ENCODE measurements at places on chromosomes 6 and 20. TPM values are rescaled to one million over a fixed set of nuclear protein-coding genes. Genes with fewer than 3 reads are reported as not detected.

Gene RAMACL
- total RNA-seq: 4.9 TPM

- no peak for DNase-seq
Measured at GRCh38 chr6:55046869-55047422, 127.4 kb upstream of the HCRTR2 start.

GRCh38 chr6:89353702-89354392 is 1.3 kb upstream of the UBE2J1 start:
- DNase-seq: no peak

DNA sequence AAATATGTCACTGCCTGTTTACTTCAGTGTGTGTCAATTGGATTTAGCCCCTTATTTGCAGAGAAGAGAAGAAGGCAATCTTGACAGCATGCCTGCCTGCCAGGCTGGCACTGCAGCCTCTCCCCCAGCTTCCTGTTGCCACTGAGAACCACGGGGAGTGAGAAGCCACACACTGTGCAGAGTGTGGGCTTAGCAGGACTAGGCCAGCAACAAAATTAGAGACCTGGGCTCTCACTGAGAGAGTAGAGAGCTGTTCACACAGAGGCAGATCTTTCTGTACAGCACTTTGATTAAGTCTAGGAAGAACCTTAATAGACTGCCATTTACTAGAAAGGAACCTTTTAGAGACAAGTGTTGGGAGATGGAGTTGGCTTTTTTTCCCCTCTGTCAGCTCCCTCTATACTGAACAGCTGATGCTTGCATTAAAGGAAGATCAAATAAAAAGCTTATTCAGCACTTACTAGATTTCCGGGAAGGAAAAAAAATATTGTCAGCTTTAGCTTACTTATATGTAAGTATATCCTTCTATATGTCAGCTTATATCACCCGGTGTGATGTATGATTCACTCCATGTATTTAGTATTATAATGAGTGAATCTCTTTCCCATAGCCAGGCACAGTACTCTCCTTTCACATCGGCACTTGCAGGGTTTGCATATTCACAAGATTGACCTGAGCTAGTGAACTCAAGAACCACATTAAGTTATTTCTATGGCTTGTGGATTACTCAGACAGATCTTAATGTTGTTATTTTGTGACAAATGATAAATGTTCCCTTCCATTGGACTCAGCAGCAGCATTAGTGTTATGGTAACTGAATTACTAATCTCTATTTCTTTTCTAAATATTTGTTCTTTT is 851.0 kb upstream of the EPHA7 start:
- DNase-seq: no peak

Gene B3GAT2
- total RNA-seq: 0.08 TPM

DNA sequence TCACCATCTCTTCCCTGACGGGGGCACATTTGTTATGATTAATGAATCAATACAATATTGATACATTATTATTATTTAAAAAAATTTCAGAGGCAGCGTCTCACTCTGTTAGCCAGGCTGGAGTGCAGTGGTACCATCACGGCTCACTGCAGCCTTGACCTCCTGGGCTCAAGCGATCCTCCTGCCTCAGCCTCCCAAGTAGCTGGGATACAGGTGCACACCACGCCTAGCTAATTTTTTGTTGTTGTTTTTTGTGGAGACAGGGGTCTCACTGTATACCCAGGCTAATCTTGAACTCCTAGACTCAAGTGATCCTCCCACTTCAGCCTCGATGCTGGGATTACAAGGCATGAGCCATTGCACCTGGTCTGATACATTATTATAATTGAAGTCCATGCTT is 4.9 kb upstream of the SRC start:
- DNase-seq: no peak

- DNase-seq: no peak
Measured at GRCh38 chr6:169093066-169093723, 160.5 kb downstream of the THBS2 start.

DNA sequence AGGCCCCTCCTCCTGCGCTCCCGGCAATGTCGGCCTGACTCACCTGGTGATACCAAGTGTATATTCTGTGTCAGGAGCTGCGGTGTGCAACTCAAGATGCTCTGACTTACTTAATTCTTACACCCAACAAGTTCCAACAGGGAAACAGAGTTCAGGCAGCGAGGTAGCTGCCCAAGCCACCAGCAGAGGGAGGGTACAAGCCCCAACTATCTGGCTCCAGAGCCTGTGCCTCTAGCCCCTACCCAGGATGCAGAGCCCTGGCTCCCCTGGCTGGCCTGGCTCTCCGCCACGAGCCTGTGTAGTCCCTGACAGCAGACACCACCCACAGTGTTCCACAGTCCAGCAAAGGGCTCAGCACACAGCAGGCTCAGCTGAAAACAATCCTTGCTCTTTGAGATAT is 34.9 kb downstream of the C20orf203 start:
- no peak for DNase-seq

GRCh38 chr20:41344477-41344876 is 3.9 kb downstream of the LPIN3 start:
- no peak for DNase-seq

Gene ERMARD
- total RNA-seq: 24.8 TPM

GRCh38 chr20:38790200-38791053 is 15.1 kb upstream of the PPP1R16B start:
- peak; percentile 32 for DNase-seq

- no peak for DNase-seq
Measured at GRCh38 chr6:41656002-41656691, 17.9 kb downstream of the MDFI start.

Gene GRM4
- 2.6 TPM for total RNA-seq

DNA sequence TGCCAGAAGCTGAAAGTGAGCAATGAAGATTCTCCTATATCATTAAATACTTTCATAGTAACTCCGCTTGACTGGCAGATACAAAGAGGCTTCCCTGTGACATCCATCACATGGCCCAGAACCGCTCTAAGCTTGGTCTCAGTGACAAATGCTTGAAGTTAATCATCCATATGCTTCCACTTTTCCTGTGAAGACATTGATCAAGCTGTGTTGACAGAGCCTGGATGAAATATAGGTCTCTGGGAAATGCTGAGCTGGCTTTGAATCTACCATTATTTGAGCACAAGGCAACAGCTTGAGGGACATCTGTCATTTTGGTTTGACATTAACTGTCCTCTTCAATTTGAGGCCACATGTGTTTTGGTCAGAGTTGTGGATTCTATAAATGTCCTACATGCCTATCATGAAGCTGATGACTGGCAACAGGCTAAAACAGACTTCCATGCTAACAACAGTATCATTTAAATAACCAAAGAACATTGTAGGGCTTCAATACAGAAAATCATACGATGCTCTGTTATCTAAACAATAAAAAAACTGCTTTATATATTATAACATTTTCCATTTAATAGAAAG is 402.2 kb upstream of the IRAK1BP1 start:
- DNase-seq: no peak

DNA sequence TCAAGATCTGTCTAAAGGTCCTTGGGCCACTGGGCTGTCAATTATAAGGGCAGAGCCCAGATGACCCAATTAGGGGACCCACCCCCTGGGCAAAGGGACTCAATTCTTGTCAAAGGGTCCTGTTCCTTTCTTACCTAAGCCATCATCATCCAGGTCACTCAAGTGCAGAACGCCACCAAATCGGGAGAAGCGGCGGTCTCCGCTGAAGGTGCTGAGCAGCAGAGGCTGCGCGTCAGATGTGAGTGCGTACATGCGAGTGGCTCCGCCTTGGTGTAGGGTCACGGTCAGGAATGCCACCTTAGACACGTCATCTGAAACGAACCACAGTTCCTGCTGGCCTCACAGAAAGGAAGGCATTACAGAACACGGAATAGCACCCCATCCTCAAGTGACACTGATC is 34.2 kb downstream of the MRS2 start:
- DNase-seq: no peak

- no peak for DNase-seq
Measured at GRCh38 chr20:32237419-32237818, 29.7 kb downstream of the POFUT1 start.

DNA sequence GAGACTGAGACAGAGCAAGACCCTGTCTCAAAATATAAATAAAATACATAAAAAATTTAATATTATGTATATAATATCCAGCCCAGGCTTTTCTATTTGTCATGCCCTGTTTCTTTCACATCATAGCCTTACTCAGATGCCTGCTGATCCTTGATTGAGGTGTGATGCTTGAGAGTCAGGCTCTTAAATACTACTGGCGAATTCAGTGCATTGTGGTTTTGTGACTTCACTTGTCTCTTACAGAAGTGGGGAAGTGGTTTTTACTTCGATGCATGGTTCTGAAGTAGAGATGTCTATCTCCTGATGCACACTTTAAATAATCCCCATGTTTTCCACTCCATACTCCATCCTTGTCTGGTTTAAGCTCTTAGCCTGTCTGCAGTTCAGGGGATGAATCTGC is 29.1 kb downstream of the ASXL1 start:
- DNase-seq: no peak

- no peak for DNase-seq
Measured at GRCh38 chr6:21180155-21180554, 413.4 kb upstream of the SOX4 start.

GRCh38 chr6:11236076-11236750 is 3.7 kb upstream of the NEDD9 start:
- no peak for DNase-seq

- DNase-seq: no peak
Measured at GRCh38 chr6:142932889-142933288, 12.1 kb downstream of the HIVEP2 start.

Gene GPX5
- not detected for total RNA-seq

Gene PRL
- total RNA-seq: not detected

GRCh38 chr6:1635305-1636010 is 25.7 kb downstream of the FOXC1 start:
- DNase-seq: no peak

- DNase-seq: no peak
Measured at GRCh38 chr20:25629816-25630499, 6.1 kb upstream of the NANP start.

DNA sequence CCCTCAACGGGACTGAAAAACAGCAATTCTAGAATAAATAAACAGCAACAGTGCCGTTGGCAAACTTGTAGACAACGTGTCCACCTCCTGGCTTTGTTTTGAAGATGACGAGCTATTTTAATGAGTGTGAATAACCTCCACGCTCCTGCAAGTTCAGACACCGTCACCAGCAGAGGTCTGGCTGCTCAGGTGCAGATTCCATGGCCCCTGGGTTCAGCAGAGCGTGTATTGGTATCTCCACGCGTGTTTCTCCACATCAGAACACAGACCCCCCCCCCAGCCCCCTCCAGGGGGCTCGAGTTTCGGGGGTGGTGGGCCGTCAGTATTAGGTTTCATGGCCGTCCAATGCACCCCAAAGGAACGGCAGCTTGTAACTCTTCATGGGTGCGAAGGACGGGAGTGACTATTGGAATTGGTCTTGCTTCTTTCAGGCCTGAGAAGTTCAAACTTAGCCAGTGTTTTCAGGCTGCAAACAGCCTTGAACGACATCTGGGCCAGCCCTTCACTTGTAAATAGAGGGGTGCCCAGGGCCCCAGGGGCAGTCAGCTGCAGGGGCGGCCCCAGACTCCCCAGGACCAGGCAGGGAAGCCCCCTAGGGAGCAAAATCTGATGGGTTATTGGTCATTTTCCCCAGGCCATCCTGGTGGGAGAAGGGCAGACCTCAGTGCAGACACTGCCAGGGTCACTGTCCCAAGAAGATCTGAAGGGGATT is 308.6 kb downstream of the TAF4 start:
- DNase-seq: no peak

Gene ARFGEF3
- 6.4 TPM for total RNA-seq

Gene RAB32
- 37.0 TPM for total RNA-seq

DNA sequence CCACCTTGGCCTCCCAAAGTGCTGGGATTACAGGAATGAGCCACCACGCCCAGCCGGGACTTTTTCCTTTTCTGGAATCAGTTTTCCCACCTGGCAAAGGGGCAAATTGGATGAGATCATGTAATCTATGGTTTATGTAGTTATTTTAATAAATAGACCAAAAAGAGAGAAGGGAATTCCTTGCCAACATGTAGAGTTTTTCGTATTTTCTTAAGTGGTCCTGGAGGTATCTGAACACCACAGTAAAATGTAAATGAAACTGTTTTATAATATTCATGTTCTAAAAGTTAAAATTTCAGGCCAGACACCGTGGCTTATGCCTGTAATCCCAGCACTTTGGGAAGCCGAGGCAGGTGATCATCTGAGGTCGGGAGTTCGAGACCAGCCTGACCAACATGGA is 185.1 kb upstream of the ZNF217 start:
- DNase-seq: no peak

DNA sequence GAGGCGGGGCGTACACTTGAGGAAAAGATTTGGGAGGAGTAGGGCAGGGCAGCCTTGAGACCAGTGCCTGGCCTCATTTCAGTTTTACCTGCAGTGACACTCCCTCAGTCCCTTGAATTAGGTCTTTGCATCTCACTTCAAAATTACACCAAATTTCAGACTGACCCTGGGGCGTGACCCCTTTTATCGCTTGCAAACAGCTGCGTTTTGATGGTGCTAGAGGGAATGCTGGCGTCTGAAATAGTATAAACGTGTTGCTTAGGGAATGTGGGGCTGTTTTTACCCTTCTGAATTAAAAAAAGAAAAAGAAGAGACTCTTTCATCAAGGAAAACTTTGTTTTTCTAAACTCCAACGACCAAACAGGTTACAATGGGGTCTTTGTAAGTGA is 21.0 kb downstream of the COL9A1 start:
- DNase-seq: no peak

- no peak for DNase-seq
Measured at GRCh38 chr6:7196019-7196402, 88.2 kb downstream of the RREB1 start.

GRCh38 chr6:123462152-123462551 is 174.6 kb downstream of the TRDN start:
- DNase-seq: no peak

GRCh38 chr20:39424962-39425678 is 463.0 kb downstream of the DHX35 start:
- DNase-seq: no peak

GRCh38 chr20:16580147-16580546 is 6.9 kb upstream of the KIF16B start:
- no peak for DNase-seq

Gene PGM3
- 59.6 TPM for total RNA-seq

GRCh38 chr20:48758206-48758820 is 69.5 kb downstream of the PREX1 start:
- no peak for DNase-seq

- DNase-seq: peak; percentile 40
Measured at GRCh38 chr6:32105433-32105832, 3.7 kb downstream of the TNXB start.

Gene BEND6
- 0.97 TPM for total RNA-seq

Gene ANGPT4
- total RNA-seq: 0.51 TPM

GRCh38 chr6:39189915-39190544 is 39.2 kb downstream of the KCNK5 start:
- peak; percentile 71 for DNase-seq

DNA sequence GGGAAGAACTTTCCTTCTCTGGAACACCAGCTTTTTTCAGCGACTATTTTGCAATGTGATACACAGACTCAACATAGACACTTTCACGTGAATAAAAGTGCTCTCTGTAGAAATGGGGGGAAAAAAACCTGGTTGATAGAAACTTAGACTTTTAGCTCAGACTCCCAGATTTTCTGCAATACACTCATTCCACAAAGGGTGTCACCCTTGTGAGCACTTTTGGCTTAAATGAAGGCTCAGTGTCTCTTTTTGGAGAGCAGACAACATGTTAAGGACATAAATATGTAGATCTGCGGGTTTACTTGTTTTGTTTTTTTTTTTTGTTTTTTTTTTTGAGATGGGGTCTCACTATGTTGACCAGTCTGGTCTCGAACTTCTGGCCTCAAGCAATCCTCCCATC is 579.6 kb downstream of the PTPRT start:
- DNase-seq: no peak

All from endothelial cell (in vitro differentiated cells).